Germinal center (tissue), 1 donor: ENCODE measurements at places on chromosomes 13 and 19.

DNA sequence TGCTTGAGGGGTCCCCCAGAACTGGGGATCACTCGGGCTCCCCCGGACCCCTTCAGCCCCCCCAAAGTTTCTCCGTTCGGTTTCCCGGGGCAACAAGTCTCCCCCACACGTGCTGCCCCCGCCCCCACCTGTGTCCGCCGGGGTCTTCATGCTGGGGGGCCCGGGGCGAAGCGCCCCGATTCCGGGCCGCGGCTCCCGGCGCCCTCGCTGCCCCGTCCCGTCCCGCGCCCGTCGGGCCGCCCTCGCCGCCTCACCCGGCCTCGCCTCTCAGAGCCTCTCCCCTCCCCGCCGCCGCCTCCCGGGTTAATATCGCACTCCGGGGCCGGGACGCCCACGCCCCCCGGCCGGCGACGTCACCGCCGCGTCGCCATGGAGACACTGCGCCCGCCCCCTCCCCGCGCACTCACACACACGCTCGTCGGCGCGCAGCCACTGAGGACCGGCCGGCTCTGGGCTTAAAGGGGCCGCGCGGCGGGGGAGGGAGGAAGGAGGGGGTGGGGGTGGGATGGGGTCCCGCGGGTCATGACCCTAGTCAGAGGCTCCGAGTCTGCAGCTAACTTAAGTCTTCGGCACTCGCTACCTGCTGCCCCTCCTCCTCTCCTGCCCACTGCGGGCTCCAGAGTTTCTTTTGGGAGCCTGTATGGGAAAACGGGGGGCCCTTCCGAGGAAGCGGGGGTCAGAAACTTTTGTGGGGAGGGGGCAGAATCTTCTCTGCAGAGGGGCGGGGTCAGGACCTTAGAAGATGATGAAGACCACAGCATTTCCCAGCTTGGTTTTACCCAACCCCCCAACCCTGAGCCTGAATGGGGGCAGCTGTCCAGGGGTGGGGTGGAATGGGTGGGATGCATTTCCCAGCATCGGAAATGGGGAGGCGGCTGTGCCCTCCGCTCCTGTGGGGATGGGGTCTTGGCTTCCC lies at the start of gene ERF:
ERF (minus strand) TSS at position 279 of the 916 bp plus-strand sequence; CDS start at position 150, 129 bp downstream.
- peak; percentile 93 for DNase-seq

DNA sequence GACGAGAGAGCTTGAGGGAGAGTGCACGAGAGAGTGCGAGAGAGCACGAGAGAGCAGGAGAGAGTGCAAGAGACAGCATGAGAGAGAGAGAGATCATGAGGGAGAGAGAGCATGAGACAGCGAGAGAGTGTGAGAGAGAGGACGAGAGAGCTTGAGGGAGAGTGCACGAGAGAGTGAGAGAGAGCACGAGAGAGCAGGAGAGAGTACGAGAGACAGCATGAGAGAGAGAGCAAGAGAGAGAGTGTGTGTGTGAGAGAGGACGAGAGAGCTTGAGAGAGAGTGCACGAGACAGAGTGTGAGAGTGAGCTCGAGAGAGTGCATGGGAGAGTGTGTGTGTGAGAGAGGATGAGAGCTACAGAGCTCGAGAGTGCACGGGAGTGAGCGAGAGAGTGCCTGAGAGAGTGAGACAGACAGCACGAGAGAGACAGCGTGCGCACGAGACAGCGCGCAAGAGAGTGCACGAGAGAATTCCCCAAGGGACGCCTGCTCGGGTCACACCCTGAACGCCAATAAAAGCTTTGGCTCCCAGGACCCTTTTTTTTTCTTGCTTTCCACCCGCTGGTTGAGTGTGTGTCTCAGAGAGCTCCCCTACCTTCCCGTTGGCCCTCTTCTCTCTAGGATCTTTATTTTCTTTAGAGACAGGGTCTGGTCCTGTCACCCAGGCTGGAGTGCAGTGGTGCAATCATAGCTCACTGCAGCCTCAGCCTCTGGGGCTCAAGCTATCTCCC lies 3.7 kb downstream of the CD70 start:
- DNase-seq: peak; percentile 51

DNA sequence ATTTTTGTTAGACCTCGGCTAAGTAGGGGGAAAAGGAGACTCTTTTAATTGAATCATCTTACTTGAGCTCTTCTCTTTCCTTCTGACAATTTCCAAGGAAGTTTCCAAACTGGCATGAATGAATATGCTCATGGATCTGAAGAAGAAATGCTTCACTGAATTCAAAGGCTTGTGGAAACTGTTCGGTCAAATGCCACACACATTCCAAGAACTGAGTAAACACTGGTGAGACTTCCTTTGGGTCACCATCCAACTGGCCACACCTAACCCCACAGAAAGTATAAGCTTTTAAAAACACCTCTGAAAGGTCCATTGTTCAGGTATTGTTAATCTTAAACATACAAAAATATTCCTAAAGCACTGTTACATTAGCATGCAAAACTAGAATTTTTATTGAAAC lies 33.6 kb downstream of the MTMR6 start:
- no peak for DNase-seq

DNA sequence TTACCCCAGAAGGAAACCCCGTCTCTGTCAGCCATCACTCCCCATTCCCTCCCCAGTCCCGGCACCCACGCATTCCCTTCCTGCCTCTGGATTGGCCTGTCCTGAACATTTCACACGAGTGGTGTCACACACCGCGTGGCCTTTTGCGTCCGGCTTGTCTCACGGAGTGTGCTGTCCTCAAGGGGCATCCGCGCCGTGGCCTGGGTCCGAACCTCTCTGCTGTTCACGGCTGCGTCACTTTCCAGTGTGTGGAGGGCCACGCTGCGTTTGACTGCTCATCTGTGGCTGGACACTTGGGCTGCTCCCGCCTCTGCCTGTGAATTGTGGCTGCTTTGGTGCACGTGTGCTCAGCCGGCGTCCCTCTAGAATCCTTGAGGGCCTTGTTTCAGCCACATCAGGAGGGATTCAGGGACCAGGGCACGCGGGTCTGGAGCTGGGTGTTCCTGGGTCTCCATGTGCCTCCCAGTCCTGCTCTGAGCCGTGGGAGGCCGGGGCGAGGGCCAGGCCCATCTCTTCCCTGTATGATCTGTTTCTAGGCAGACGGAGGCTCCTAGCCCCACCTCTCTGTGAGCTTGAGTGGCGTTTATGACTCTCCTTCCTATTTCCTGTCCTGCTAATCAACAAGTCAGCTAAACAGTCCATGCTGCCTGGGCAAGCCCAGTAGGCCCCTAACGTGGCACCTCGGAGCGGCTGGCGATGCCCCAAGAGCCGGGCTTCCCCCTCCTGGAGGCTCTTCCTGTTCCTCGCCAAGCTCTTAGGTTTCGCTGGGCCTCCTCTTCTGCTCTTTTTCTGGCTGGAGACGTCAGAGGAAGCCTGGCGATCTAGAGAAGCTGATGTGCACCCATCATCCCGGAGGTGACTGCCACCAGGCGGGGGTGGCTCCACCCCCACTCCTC lies 8.1 kb downstream of the STK11 start:
- no peak for DNase-seq

- DNase-seq: no peak
Observed at GRCh38 chr13:85316506-85317025, 482.7 kb downstream of the SLITRK6 start.

GRCh38 chr19:5434970-5435641 lies 20.1 kb upstream of the ZNRF4 start:
- DNase-seq: no peak

GRCh38 chr19:34104096-34104495 lies 68.2 kb upstream of the LSM14A start:
- DNase-seq: no peak

DNA sequence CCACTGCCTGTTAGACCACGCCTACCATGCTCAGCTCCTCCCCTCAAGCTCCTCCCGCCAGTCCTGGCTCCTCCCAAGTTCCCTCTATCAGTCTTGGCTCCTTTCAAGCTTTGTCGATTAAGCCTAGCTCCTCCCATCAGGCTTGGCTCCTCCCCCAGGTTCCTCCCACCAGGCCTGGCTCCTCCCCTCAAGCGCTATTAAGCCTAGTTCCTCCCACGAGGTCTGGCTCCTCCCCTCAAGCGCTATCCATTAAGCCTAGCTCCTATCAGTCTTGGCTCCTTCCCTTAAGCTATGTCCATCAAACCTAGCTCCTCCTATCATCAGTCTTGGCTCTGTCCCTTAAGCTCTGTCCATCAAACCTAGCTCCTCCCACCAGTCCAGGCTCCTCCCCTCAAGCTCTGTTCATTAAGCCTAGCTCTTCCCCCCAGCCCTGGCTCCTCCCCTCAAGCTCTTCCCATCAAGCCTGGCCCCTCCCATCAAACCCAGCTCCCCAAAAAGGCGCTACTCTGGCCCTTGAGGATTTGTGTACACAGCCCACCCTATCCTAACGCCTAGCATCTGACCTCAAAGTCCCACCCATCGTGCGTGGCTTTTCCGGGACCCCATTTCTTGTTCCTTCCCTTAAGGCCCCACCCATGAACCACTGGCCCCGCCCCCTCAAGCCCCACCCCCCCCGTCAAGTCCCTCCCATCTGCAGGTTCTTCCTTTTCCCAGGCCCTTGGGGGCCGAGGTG lies 10.0 kb downstream of the CAMSAP3 start:
- no peak for DNase-seq

- no peak for DNase-seq
Observed at GRCh38 chr19:9032136-9032631, 22.0 kb upstream of the MUC16 start.

DNA sequence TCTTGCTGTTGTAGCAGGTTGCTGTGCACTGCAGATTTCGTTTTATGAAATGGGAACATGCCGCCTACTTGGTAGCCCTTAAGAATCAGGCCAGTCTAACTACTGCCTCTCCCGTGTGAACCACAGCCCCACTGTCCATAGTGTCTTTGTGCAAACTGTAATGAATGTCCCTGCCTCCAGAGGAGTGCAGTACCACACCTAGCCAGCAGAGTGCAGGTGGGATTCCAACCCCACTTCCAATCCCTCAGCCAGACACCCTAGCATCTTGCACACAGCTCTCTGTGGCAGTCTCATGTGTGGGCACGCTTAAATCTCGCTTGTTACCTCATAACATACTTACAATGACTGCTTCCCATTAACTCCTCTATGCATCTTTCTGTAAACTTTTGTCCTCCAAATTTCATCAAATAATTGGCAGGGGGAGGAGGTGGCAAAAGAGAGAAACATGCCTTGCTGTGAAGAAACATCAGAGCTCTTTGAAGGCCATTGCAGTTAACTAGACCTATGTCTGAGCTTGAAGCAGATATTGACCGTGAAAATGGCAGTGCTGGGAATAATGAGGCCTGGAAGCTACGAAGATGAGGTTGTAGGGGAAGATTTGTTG lies 47.2 kb downstream of the ZAR1L start:
- DNase-seq: peak; percentile 60

GRCh38 chr13:75264611-75265010 lies 217.4 kb downstream of the TBC1D4 start:
- DNase-seq: no peak

DNA sequence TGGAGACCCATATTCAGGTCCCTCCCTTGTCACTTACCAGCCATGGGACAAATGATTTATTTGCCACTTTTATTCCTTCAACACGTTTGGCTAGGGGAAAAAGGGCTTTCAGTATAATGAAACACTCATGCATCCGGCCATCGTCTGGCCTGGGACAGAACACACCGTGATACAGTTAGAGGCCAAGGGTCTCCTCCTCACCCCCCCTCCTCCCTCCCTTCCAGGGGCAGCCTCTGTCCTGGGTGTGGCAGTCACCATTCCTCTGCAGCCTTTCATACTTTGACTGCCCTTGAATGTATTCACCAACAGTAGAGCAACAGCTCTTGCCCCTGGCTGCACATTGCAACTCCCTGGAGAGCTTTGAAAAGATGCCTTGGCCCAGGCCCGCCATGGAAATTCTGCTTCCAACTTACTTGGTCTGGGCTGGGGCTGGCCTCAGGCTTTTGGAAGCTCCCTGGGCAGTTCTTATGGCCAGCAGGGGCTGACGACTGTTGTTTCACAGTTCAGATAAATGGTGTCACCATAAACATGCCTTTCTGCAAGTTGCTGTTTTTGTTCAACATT lies 3.0 kb downstream of the PAK4 start:
- DNase-seq: no peak

DNA sequence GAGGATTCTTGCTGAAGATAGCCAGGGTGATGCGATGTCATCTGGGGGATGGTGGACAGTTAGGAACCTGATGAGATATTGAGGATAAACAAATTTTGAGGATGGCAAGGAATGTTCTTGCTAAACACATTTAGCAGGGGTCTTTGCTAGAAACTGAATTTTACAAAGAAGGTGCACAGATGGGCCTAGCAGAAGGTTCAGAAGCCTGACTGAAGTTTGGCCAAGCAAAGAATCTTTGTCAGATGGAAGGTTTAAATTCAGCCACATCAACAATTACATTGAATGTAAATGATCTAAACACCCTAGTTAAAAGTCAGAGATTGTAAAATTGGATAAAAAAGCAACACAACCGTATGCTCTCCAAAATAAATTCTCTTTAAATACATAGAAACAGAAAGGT lies 68.8 kb downstream of the WASF3 start:
- DNase-seq: no peak

GRCh38 chr19:2719920-2720776 lies 1.0 kb downstream of the DIRAS1 start:
- DNase-seq: no peak

DNA sequence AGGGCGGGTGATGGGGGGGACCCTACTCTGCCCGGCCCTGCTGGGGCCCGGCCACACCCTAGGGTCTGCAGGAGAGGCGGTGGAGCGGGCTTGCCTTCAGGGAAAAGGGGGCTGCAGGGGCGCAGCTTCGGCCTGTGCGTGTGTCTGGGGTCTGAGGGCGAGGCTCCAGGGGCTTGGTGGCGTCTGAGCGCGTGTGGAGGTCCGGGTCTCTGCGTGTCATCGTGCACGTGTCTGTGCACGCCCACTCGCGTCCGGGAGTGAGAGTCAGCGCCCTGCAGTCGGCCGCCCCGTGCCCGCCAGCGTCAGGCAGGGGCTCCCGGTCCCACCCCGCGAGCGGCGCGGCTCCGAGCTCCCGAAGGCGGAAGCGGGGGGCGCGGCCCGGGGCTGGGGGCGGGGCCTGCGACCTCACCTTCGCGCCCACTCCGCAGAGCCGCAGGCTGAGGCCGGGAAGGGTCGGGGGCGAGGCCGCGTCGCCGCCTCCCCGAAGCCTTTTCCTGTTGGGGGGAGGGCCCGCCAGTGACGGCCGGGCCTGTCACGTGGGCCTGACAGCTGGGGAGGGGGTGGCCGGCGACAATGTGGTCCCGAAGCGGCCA lies at the start of gene ARHGAP45:
ARHGAP45 (plus strand) TSS at position 420 of the 593 bp plus-strand sequence. CDS start 239 bp downstream, outside the sequence.
- DNase-seq: peak; percentile 78

DNA sequence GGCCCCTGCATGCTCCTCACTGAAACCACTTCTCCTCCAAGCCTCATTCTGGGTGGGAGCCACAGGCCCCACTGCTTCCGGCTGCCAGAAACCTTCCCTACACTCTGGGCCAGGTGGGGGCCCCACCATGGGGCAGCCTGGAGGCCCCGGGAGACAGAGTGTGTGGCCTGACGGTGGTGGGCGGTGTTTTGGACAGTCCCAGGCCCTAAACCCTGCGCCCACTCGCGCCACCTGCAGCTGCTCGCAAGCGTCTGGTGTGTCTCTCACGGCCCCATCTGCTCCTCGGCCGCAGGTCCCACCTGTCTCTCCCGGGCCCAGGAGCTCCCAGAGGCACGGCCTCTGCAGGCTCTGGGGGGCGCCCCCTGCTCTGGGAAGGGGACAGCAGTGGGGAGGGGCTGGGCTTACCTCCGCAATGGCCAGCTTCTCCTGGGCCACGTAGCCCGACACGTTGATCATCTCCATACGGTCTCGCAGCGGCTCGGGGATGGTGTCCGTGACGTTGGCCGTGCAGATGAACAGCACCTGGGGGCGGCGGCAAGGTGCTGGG lies 5.6 kb downstream of the RPL36 start:
- no peak for DNase-seq
